Activated CD4-positive, alpha-beta T cell treated with anti-CD3 and anti-CD28 coated beads, Interleukin-2, amount 10 ng/mL, durations not matched to agents 7 days and 5 days (primary cell): ENCODE measurements at places on chromosomes 16 and 17. TPM values are rescaled to one million over a fixed set of nuclear protein-coding genes. Genes with fewer than 3 reads are reported as not detected.

The DPEP3 gene
- 0.10 TPM for total RNA-seq

The BOLA2B gene
- total RNA-seq, result 136 TPM

The METTL9 gene
- 87.1 TPM for total RNA-seq

The RGS11 gene
- not detected for total RNA-seq

The MT1F gene
- 19.6 TPM for total RNA-seq

The PRDM7 gene
- total RNA-seq, result not detected

The SLC6A2 gene
- total RNA-seq, result not detected

The MMP15 gene
- total RNA-seq, result 0.20 TPM

- H3K27me3 ChIP-seq, result no peaks in the 10 kb centered on the region
- no peaks in the 10 kb centered on the region for H3K4me1 ChIP-seq
- H3K36me3 ChIP-seq, result no peaks in the 10 kb centered on the region
- H3K4me3 ChIP-seq, result no peak overlapping the region
- H3K27ac ChIP-seq, result no peak overlapping the region
Observed at GRCh38 chr16:83666449-83666848, 141.3 kb upstream of the HSBP1 start.

DNA sequence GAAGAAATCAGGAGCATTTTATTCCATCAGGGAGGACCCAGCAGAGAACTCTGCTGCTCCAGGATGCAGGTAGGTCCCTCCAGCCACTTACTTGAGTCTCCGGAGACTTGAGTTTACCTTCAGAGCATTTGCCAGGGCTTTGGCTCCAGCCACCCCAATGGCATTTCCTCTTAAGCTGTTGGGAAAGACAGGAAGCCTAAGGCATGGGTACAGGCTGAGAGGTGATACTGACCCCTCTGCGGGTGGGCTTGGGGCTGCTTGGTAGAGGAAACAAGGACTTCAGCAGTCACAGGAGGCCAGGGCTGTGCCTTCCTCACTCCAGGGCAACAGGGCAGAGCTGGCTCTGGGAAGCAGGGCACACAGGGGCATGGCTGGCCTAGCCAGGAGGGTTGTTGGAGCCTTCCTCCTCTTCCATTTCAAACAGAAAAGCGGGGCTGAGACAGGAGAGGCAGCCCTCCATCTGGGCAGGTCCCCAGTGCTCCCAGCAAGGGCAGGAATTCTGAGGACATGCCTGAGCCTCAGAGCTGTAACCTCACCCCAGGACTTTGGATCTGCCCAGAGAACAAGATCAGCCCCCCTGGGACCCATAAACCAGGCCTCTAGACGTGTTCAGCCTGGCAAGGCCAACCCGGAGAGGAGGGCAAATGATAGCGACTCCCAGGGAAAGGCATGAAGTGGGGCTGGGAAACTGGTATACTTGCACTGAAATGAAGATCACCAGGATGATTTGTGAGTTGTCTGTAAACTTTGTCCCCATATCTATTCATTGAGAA, 34.4 kb downstream of the NLRC3 start:
- H3K4me3 ChIP-seq, result no peak overlapping the region
- no peak for DNase-seq
- H3K27me3 ChIP-seq, result no peaks in the 10 kb centered on the region
- H3K27ac ChIP-seq, result no peak overlapping the region
- H3K4me1 ChIP-seq, result no peaks in the 10 kb centered on the region

DNA sequence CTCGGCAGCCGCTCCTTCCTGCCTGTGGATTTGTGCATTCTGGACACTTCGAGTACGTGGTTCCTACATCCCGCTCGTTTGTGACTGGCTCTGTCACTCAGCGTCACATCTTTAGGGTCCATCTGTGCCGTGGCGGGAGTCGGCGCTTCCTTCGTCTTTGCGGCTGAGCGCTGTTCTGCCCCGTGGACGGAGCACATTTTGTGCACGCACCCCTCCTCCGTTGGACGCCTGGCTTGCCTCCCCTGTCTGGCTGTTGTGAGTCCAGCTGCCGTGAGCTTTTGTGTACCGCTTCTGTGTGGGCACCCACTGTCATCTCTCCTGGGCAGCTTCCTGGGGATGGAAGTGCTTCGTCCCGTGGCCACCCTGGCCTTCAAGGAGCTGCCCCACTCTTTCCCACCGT, 6.4 kb downstream of the ZNF469 start:
- H3K36me3 ChIP-seq, result no peaks in the 10 kb centered on the region
- H3K4me3 ChIP-seq, result no peak overlapping the region
- no peaks in the 10 kb centered on the region for H3K4me1 ChIP-seq

- H3K36me3 ChIP-seq, result no peaks in the 10 kb centered on the region
- no peak overlapping the region for H3K27ac ChIP-seq
- H3K27me3 ChIP-seq, result peaks cover 10% of the 10 kb centered on the region
- no peak for DNase-seq
- H3K4me1 ChIP-seq, result no peaks in the 10 kb centered on the region
- H3K4me3 ChIP-seq, result no peak overlapping the region
Observed at GRCh38 chr17:34894964-34895363, 66.3 kb downstream of the CCT6B start.

GRCh38 chr17:28950017-28950751, 1.1 kb downstream of the PHF12 start:
- peak overlapping the region; percentile 92 for H3K27ac ChIP-seq
- peaks cover 35% of the 10 kb centered on the region for H3K36me3 ChIP-seq
- H3K4me1 ChIP-seq, result peaks cover 35% of the 10 kb centered on the region
- no peaks in the 10 kb centered on the region for H3K27me3 ChIP-seq
- DNase-seq, result peak; percentile 62

- DNase-seq, result no peak
Observed at GRCh38 chr16:29717113-29717512, 28.7 kb downstream of the C16orf54 start.

DNA sequence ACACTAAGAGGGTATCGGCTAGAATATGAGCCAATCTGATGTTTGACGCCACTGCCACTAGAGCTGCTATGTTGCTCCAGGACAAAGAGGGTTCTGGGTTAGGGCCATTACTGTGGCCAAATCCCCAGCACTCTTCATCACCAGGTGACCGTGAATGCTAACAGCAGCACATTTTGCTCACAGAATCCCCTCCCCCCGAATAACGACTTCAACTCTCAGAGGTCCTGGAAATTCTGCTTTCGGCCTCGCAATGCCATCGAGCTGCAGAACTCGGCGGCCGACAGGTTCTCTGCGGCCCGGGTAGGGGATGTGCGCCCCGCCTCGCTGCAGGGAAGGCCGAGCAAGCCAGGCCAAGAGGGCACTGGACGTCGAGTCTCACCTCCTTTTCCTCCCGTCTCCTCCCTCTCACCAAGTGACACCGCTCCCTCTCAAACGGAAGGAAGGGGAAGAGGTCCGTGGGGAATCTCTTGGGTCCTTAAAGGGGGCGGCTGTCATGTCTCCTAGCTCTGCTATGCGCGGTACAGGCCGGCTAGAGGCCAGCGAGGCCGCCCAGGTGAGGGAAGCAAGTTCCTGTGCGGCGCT, 31.9 kb downstream of the CDK5R1 start:
- no peak for DNase-seq
- no peaks in the 10 kb centered on the region for H3K27me3 ChIP-seq
- H3K4me1 ChIP-seq, result peaks cover 76% of the 10 kb centered on the region
- peak overlapping the region; percentile 74 for H3K27ac ChIP-seq
- peaks cover 4% of the 10 kb centered on the region for H3K36me3 ChIP-seq

DNA sequence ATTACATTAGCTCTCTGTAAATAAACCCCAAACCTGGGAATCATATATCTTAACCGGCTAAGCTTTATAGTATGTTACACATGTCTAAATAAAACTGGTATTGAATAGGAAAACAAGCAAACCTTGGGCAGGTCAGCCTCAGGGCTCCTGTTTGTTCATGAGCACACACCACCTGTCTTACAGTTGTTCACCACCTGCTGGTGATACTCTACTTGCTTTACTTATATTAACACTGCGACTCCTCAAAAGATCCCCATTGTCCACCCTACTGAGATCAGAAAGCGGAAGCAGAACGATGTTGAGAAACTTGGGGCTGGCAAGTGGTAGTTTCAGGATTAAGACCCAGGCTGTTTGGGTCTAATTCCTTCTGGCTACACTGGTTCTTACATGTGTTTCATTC, 16.4 kb downstream of the CDH13 start:
- peaks cover 5% of the 10 kb centered on the region for H3K36me3 ChIP-seq
- no peak for DNase-seq
- no peak overlapping the region for H3K27ac ChIP-seq
- peaks cover 49% of the 10 kb centered on the region for H3K4me1 ChIP-seq
- no peaks in the 10 kb centered on the region for H3K27me3 ChIP-seq
- H3K4me3 ChIP-seq, result no peak overlapping the region

DNA sequence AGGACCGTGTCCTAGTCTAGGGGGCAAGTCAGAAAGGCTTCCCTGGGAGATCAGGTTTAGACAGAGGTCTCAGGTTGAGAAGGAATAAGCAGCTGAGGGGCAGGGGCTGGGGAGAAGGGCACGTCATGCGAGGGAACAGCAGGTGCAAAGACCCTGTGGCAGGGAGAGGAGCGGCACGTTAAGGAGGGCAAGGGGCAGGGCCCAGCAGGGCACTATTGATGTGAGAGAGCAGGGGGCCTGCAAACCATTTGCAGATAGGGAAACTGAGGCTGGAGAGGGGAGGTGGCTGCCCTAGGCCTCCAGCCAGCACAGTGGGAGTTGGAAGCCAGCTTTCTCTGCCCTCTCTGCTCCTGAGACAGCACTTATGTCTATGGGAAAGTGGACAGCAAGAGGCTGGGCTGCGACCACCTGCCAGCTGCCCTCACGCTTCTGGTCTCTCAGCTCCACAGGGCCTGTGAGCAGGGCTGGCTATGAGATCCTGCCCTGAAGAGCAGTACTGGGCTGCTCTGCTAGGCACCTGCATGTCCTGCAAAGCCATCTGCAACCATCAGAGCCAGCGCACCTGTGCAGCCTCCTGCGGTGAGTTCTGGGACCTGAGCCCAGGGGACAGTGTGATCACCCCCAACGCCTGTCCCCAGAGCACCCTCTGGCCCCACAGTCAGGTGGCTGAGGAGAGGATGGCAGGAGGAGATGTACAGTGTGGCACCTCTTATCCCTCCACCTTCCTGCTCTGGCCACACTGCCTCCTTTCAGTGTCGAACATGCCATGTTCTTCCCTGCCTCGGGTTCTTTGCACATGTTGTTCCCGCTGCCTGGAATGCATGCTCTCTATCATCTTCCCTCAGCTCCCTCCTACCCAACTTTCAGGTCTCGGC, 61.5 kb downstream of the USP22 start:
- no peak overlapping the region for H3K4me3 ChIP-seq
- no peaks in the 10 kb centered on the region for H3K4me1 ChIP-seq
- DNase-seq, result no peak
- no peak overlapping the region for H3K27ac ChIP-seq
- peaks cover 8% of the 10 kb centered on the region for H3K27me3 ChIP-seq

GRCh38 chr16:67327743-67328142, 1.1 kb downstream of the LRRC36 start:
- peaks cover 8% of the 10 kb centered on the region for H3K4me1 ChIP-seq
- DNase-seq, result no peak
- H3K27me3 ChIP-seq, result peaks cover 45% of the 10 kb centered on the region
- no peak overlapping the region for H3K27ac ChIP-seq

DNA sequence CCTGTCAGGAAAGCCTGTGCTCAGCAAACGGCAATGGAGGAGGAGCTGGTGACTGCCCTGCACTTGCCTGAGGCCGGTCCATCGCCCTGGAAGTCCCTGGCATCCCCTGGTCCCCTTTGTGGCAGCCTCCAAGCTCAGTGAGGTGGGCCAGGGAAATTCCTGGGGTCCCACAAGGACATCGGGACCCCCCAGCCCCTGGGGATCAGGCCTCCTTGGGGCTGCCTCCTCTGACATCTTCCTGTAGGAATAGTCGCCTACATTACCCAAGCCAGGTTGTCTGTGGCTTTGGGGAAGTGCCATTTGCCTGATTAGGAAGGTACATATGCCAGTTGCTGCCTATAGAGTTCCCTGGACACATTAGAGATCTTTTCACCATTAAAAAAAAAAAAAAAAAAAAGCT, 7.1 kb upstream of the KRT9 start:
- no peak overlapping the region for H3K4me3 ChIP-seq
- peaks cover 33% of the 10 kb centered on the region for H3K27me3 ChIP-seq
- no peak for DNase-seq
- no peak overlapping the region for H3K27ac ChIP-seq
- no peaks in the 10 kb centered on the region for H3K4me1 ChIP-seq

- H3K4me1 ChIP-seq, result peaks cover 58% of the 10 kb centered on the region
- peak overlapping the region; percentile 99 for H3K27ac ChIP-seq
- H3K36me3 ChIP-seq, result peaks cover 69% of the 10 kb centered on the region
- peak overlapping the region; percentile 99 for H3K4me3 ChIP-seq
- H3K27me3 ChIP-seq, result no peaks in the 10 kb centered on the region
- DNase-seq, result peak; percentile 95
Observed at GRCh38 chr16:31713071-31713944, 160.3 kb upstream of the ZNF267 start.

DNA sequence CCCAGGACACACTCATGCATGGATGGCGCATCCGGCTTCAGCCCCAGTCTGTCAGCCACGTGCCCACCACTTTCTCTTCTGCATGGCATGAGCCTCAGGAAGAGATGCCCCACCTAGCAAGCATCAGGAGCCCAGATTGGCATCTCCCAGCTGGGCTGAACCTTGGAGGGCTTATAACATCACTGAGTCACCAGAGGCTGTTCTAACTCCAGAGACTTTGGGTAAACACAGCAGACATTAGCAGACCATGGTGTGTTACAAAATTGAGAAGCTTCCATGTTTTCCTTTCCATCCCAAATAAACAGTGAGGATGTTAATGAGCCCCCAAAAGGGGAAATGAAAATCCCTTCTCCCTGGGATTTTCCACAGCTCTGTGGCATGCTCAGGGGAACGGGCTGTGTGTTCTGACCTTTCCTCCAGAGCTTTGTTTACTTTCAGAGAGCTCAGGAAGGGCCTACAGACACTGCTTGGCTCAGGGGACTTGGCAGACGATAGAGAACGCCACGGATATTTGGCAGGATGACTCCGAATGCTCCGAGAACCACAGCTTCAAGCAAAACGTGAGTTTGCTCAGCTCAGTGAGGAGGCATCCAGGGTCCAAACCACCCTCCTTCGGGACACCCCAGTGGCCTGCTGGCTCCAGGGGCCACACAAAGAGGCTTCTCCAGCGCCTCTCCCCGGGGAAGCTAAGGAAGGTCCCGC, 16.5 kb downstream of the GLP2R start:
- H3K4me3 ChIP-seq, result no peak overlapping the region
- peaks cover 2% of the 10 kb centered on the region for H3K27me3 ChIP-seq
- no peak for DNase-seq
- H3K4me1 ChIP-seq, result no peaks in the 10 kb centered on the region
- H3K36me3 ChIP-seq, result no peaks in the 10 kb centered on the region

DNA sequence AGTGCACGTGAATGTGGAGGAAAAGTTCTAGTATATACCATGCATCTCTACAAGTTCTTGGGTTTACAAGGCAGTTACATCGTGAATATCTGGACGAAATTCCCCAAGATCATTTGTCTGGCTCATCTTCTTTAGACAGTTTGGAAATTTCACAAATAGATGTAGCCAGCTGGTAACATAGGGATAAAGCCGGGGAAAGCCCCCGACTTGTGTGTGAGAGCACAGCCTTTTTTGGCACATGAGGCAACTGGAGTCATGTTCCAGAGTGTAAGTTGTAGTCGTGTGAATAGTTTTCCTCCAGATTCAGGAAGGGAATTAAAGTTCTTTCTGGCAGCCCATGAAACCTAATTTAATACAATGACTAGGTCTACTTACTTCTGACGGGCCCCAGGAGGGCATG, 62.3 kb downstream of the MARCHF10 start:
- peaks cover 7% of the 10 kb centered on the region for H3K27me3 ChIP-seq
- DNase-seq, result no peak
- H3K27ac ChIP-seq, result no peak overlapping the region
- no peak overlapping the region for H3K4me3 ChIP-seq
- H3K36me3 ChIP-seq, result no peaks in the 10 kb centered on the region
